ENCODE measurements at places on chromosomes 3 and 15. TPM values are rescaled to one million over a fixed set of nuclear protein-coding genes. Genes with fewer than 3 reads are reported as not detected.

The CSK gene
- 30.9 TPM for total RNA-seq

The TMEM207 gene
- not detected for total RNA-seq

The ZNF80 gene
- total RNA-seq, result not detected

The TMC3 gene
- total RNA-seq, result not detected

The CHRNA5 gene
- 1.5 TPM for total RNA-seq
